ENCODE measurements at places on chromosomes 1 and 21.

- DNase-seq: no peak
These were observed 105.4 kb downstream of the PTPN14 start for GRCh38 chr1:214445831-214446614.

GRCh38 chr1:116918714-116919357 lies 9.1 kb downstream of the PTGFRN start:
- no peak for DNase-seq

DNA sequence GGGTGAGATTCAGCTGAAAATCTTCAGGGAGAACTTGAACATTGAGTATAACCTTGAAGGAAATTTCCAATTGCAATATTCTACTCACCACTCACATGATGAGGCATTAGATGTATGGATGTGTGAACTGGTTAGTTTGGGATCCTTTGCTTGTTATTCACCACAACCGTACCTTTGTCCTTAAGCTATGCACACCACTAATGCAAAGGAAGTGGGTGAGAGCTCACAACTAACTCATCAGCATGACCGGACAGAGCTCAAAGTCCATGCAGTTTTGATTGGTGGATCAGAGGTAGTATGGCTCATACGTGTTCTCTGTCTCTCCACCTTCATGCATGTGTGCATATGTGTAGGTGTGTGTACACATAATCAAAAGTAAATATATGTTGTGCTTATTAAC lies 43.5 kb upstream of the MROH9 start:
- DNase-seq: no peak

- DNase-seq: no peak
These were observed 355.1 kb downstream of the GPATCH2 start for GRCh38 chr1:217275655-217276398.

DNA sequence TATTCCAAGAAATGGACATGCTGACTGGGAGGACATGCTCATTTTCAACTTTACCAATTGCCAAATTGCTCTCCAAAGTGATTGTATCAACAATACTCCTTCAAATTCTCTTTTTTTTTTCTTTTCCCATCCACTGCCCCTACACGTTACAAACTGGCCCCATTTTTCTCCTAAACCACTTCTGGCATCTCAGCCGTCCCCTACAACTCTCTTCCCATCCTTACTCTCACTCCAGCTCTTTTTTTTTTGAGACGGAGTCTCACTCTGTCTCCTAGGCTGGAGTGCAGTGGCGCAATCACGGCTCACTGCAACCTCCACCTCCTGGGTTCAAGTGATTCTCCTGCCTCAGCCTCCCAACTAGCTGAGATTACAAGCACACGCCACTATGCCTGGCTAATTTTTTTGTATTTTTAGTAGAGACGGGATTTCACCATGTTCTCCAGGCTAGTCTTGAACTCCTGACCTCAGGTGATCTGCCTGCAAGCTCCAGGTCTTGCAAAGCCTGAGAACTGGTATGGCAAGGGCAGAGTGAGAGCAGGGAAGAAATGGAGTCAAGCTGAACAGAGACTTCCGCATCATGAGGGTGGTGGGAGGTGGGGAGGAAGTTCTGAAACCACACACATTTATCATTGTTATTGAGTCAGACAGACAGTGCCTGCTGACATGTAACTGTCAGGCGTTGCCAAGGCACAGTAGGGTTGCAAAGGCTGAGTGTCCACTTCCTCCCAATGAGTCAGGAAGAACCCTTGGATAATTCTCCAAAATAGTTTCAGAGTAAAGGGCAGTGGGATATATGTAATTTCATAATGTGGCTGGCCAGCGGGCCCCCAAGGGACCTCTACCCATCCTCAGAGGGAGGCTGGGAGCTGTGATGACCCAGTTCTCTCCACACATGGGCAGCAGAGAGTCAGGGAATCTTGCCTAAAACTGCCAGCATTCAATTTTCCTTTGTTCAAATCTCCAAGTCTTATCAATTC lies 17.4 kb downstream of the CELA3A start:
- DNase-seq: peak; percentile 54

- DNase-seq: no peak
These were observed 11.1 kb upstream of the FABP3 start for GRCh38 chr1:31383967-31384366.

- DNase-seq: no peak
These were observed 62.5 kb downstream of the SLC16A1 start for GRCh38 chr1:112893288-112894009.

DNA sequence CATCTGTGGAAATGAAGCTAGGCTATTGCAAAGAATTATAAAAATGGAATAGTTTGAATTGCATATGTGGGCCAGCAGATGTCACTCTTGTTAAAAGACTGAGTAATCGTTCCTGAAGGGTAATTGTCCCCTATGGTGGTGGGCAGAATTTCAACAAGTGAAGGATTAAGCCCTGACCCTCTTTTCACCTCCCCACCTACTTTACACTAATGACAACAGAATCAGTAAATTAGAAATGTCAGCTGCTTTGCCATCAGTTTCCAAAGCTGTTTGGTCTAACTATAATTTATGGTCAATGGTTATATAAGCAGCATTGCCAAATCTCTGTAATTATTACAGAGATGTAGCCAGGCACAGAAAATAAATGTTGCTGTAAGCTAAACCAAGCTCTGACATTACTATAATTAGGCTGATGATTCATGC lies 898.6 kb downstream of the AMY1C start:
- DNase-seq: no peak

DNA sequence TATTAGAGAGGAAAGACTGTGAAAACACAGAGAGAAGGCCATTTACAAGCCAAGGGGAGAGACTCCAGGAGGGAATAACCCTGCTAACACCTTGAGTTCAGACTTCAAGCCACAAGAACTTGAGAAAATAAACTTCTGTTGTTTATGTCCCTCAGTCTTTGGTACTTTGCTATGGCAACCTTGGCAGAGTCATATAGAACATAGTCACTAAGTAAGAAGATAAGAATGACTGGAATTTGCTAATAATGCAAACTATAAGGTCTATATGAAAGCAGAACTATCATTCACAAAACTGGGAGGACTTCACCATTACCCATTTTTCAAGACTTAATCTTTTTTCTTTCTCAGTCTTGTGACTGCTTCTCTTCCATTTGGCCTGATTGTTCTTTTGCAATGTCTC lies 767.3 kb upstream of the ADAMTS5 start:
- no peak for DNase-seq

DNA sequence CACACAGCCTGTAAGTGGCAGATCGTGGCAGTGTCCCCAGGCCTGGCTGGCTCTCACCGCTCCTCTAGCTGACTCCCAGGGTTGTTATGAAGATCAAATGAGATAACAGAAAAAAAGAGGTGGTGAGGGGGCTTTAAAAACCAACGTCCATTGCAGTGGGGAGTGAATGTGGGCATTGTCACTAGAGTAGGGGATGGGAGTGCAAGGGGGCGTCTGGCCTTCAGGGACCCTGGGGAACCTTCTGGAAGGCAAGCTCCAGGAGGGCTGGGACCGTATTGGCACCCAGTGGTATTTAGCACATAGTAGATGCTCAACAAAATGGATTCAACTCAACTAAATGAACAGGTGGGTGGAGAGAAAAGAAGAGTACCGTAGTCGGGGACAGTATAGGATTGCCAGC lies 3.4 kb downstream of the PLA2G2D start:
- no peak for DNase-seq

DNA sequence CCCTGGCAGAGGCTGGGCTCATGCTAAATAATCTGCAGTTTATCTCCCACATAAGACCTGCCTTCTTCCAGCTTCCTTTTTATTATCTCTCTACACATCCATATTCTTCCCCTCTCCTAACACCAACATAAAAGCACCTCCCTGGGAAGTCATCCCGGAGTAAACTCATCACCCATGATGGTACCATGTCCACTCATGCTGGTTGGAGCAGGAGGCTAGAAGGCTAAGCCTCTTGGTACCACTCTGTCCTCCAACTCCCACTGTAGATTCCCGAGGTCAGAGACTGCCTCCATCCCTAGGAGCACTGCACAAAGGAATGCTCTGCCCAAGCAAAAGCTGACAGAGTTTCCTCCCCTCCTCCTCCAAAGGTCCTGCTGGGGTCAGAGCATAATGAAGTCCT lies 4.2 kb downstream of the DENND2D start:
- DNase-seq: no peak

GRCh38 chr1:3899754-3900149 lies 320 bp downstream of the C1orf174 start:
- DNase-seq: no peak

DNA sequence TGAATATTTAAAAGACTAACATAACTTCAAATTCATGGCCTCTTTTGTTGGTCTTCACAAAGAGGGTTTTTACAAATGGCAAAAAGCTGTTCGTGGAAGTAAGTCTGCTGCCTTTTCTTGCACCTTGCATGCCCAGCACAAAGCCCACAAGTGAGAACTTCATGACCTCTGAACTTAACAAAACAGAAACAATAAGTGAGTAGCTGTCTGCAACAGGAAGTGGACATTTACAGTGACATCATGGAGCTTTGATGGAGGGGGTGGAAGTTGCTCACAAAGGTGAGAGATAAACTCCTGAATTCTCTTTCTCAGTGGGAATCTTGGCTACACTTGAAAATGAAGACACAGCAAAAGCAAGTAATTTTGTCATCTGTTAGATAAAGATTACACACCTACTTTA lies 303.3 kb upstream of the DEPDC1 start:
- DNase-seq: no peak

DNA sequence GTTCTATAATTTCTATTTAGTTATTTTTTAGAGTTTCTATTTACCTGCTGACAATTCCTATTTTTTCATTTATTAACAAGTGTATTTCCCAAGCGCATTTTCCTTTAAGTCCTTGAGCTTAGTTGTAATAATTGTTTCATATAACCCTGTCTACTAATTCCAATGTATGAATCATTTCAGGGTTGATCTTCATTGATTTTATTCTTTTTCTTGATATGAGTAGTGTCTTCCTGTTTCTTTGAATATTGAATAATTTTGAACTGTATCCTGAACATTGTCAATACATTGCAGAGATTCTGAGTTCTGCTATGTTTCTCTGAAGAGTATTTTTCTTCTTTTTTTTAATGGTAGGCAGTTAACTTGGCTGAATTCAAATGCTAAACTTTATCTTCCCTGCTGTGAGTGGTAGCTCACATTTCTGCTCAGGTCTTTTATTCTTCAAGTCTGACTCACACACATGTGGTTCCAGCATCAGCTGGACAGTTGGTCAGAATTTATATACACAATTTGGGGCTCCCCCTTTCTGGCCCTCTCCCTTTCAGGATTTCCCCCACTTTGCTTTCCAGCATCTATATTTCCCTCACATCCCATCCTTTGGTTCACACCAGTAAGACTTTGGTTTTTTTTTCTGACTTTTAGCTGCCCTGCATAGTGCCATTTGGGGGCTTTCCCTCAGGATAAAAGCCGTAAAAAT lies 54.4 kb upstream of the WDR26 start:
- DNase-seq: no peak

DNA sequence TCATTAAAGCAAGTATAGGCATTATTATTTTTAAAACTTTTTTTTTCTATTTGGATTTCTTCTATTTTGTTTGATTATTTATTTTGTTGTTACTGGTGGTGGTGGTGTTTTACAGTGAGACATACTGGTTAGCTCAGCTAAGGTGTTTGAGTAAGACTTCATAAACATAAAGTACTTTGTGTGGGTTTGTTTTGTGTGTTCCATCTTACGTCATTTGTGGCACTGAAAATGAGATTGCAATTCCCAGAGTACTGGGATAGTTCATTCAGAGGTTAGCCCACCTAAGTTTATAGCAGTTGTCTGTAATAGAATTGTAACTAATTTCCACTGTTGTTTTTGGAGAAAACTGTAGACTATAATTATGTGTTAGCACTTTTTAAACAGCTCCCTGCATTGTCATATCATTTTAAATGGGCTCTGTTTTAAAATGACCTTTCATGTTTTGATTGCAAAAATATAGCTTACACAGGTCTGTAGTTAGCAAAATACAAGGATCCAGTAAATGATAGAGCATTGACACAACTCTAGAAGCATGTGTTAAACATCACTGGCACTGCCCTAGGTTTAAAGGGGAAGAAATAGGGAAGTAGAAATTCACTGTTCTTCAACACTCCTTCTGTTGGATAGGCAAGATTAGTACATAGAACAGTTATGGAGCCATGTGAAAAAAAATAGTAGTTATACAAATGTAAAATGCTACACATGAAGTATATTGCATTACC lies 171.7 kb downstream of the NFIA start:
- DNase-seq: no peak

GRCh38 chr1:36966242-36966641 lies 68.1 kb downstream of the GRIK3 start:
- DNase-seq: no peak

All from stimulated activated CD8-positive, alpha-beta memory T cell treated with anti-CD3 and anti-CD28 coated beads, Interleukin-15, amount 100 ng/mL, for 48 hours (primary cell).